ENCODE measurements at places on chromosomes 3 and 15.

DNA sequence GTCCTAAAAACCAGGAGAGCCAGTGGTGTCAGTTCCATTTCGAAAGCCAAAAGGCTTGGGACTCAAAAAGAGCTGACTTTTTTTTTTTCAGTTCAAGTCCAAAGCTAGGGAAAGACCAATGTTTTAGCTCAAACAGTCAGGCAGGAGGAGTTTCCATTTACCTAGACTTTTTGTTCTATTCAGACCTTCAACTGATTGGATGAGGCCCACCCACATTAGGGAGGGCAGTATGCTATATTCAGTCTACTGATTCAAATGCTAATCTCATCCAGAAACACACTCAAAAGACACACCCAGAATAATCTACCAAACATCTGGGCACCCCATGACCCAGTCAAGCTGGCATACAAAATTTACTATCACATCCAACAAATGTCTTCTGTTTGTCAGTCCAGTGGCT is 374.0 kb downstream of the KCNH8 start:
- no peak for DNase-seq

DNA sequence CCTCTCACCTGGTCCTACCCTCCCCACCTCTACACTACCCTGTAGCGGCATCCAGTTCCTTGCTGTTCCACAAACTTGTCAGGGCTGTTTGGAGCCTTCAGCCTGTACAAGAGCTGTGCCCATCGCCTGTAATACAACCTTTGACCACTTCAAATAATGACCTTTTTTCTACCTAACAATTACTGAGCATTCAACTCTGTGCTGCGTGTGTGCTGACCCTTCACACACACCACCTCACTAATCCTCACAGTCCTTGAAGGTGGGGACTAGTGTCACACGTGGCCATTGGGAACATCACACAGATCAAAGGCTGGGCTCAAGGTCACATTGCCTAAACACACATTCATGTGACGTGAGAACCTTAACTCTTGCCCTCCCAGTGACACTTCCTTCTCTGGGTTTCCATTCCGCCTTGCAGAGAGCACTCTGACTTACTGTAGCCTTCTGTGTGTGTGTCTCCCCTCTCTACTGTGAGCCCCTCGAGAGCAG is 3.1 kb downstream of the C3orf20 start:
- DNase-seq = no peak

GRCh38 chr3:140843656-140844055 is 98.0 kb upstream of the SLC25A36 start:
- no peak for DNase-seq

- DNase-seq = no peak
Measured at GRCh38 chr3:41888368-41889076, 73.4 kb downstream of the ULK4 start.

DNA sequence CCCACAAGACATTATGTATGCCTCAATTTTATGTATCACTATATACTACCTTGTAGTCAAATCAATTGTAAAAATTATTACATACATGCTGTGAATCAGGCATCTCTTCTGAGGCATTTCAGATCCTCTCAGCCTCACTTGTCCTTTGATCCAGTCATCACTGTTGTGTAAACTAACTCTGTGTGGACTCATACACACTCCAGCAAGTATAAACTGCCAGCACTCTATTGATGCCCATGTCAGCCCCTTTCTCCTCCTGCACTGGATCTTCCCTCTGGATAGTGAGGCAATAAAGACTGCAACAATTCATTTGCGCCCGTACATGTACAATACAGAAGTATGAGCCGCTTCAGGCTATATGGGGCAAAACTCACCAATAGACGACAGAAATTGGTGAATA is 364.7 kb upstream of the TGFBR2 start:
- DNase-seq = no peak

GRCh38 chr3:42612928-42613327 is 12.4 kb downstream of the NKTR start:
- no peak for DNase-seq

DNA sequence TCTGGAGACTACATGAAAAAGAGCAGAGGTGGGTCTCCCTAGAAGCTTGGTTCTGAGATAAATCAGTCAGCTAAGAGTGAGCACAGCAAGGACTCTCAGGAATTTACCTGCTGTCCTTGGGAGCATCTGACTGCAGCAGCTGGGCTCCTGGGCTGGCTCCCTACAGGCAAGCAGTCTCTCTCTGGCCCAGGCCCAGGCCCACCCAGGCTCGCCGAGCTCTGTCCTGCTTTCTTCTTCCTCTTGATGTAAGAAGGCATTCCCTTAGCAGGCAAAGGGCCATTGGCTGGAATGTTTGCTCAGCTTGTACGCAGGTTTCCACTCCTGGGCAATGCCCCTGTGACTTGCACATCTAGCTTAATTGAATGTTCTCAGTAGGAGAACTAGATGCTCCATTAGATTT is 4.3 kb upstream of the RBP2 start:
- no peak for DNase-seq

GRCh38 chr3:139312959-139313358 is 30.9 kb upstream of the MRPS22 start:
- no peak for DNase-seq

GRCh38 chr3:69462826-69463100 is 76.9 kb upstream of the FRMD4B start:
- no peak for DNase-seq

- no peak for DNase-seq
Measured at GRCh38 chr15:89504166-89504565, 7.8 kb upstream of the RHCG start.

- DNase-seq = no peak
Measured at GRCh38 chr3:126194713-126195305, 14.4 kb upstream of the ALDH1L1 start.

DNA sequence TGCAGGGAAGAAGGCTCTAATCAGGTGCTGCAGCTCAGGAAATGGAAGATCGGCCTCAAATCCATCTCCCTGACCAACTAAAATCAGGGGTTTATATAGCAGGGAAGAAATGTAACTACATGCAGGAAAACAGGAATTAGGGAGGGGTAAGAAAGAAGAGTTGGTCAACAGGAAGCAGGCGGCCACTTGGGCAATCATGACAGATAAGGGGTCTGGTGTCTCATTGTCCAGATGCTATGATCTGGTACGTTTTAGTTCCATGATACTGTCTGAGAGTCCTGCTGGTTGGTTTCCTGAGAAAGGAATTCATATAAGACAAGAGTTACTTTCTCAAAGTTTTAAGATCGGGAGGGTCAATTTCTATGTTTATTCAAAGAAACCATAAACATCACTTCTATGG is 24.2 kb downstream of the KATNBL1 start:
- DNase-seq = no peak

DNA sequence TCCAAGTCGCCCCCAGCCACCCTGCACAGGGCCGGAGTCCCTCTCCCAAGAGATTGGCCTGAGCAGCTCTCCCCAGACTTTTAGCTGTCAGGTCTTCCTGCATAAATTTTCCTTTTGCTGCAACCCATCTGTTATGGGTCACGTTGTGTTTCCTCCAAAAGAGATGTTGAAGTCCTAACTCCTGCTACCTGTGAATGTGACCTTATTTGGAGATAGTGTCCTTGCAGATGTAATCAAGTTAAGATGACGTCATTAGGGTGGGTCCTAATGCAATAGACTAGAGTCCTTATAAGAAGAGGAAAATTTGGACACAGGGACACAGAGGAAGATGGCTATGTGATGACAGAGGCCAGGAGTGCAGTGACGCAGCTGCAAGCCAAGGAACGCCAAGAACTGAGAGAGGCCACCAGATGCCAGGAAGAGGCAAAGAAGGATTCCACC is 13.2 kb upstream of the SLC6A6 start:
- no peak for DNase-seq
